ENCODE measurements at places on chromosomes 1 and 21. TPM values are rescaled to one million over a fixed set of nuclear protein-coding genes. Genes with fewer than 3 reads are reported as not detected.

Gene STIL
- 22.8 TPM for total RNA-seq

Gene TAF13
- 62.1 TPM for total RNA-seq

Gene CFAP74
- total RNA-seq = 0.27 TPM

Gene LYPD8
- not detected for total RNA-seq

Gene COL24A1
- 0.13 TPM for total RNA-seq

Gene FCER1A
- not detected for total RNA-seq

Gene MNDA
- not detected for total RNA-seq

- DNase-seq = no peak
These were observed 36.7 kb downstream of the LGR6 start for GRCh38 chr1:202230061-202230938.

- no peak for DNase-seq
These were observed 2.9 kb downstream of the ADAMTS1 start for GRCh38 chr21:26842300-26842699.

GRCh38 chr1:71350805-71351204 lies 270.0 kb upstream of the ZRANB2 start:
- DNase-seq = no peak
